GF-D8 (cell line): ENCODE measurements at places on chromosomes 6 and 20.

DNA sequence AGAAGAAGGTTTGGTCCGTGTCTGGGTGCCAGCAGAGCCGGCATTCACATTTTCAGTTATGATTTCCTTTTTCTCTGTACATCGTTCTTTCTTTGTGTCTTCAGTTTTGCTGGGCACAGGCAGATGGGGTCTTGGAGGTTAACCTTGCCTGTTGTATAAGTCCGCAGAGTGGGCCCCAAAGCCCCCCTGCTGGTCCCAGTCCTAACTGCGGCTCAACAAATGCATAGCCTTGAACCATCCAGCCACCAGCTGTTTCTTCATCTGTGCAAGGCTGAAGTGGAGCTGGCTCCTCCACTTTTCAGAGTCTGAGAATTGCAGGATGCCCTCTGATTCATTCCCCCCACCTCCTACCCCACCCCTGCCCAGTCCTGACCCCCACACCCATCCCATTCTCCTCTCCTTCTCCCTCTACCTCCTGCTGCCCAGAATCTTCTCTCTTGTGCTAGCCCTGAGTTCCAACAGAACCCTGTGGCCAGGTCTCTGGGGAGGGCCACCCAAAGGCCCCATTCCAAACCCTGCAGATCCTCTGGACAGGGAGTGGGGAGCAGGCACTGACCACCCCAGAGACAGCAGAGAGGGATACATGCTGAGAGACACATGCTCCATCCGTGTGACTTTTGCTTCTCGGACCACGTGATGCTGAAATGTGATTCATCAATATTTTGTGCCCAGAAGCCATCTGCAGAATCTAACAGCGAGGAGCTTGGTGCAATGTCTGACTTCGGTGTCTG, 386.5 kb upstream of the SULF2 start:
- no peak for DNase-seq

- DNase-seq: no peak
Observed at GRCh38 chr20:18750735-18751134, 62.8 kb upstream of the SCP2D1 start.

DNA sequence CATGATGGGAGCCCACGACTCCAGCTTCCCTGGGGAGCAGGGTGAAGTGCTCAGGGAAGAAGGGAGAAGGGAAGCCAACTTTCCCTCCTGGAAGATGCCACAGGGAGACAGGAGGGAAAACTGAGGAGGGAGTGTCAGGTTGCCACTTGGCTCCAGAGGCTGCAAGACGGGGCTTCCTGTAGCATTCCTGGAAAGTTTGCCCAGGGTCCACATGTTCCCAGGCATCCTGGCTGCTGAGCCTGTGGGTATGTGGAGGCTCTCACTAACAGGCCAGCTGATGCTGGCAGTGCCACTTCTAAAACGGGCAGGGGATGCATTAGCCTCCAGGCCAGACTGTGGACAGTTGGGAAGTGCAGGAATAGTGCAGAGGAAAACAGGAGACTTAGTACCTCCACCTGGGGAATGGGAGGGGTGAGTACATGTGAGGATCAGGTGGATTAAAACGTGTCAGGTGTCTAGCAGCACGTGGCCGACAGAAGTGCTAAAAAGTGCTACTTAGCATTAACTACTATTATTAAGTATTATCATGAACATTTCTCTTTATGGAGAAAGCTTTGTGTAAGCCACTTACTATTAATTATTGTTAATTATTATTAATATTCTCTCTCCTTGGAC, 33.2 kb downstream of the BANF2 start:
- no peak for DNase-seq

DNA sequence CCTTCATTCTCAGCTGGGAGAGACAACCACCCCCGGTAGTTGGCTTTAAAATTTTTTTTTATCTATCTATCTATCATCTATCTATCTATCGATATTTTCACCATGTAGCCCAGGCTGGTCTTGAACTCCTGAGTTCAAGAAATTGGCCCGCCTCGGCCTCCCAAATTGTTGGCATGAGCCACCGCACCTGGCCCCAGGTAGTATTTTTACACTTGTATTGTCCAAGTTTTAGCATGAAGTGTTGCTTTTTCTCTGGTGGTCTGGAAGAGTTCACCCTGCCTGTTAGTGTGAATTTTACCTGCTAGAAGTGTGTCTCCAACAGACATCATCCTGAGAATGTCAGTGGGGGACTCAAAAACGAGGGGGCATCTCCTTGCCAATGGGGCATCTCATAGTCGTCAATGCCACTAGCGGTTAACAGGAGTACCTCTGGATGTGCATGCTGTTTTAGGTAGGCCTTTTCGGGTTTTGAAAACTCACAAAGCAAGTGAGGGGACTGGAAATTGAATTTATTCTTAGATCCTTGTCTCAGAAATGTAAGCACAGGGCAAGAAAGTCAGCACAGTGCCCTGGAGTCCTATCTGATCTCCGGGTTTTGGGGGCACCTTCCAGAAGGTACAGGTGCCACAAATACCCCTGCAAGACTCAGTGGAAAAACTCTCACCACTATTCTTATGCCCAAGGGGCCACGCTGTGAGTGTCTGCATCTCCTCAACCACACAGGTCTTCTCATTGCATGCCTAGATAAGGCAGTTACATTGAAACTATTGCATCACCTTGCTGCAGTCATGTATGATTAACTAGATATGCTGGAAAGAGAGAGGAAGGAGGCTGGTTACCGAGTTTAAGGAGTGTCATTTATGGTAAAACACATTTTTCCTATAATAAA, 37.1 kb downstream of the TNFAIP3 start:
- peak; percentile 83 for DNase-seq

- no peak for DNase-seq
Observed at GRCh38 chr6:126380072-126380583, 40.2 kb downstream of the CENPW start.

DNA sequence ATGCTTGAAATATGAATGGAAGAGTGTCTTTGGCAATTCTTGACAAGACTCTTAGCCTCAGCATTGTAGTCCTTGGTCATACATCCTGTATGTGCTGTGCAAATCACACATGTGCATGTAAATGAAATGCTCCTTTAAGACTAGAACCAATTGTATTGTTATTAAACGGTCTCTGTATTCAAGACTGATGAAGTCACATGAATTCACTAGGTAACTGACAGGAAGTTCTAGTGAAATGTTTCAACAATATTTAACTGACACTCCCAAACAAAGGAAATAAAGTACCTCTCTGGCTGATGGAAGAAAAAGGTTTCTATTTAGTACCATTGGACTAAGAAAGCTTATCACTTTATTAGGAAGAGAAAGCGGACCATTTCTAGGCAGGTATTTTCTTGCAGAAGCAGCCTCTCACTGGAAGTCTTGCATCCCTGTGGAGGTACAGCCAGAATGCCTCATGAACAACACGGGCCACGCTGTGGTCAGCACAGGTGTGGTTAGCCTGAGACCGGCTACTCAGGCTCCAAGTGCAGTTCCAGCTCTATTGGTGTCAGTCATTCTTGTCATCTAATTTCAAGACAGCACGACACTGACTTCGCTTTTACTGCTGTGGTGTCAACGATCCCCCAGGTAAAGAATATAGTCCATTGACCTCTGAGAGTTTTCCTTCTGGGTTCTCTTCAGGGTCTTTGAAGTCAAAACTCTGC, 17.3 kb downstream of the PPP1R3G start:
- no peak for DNase-seq

DNA sequence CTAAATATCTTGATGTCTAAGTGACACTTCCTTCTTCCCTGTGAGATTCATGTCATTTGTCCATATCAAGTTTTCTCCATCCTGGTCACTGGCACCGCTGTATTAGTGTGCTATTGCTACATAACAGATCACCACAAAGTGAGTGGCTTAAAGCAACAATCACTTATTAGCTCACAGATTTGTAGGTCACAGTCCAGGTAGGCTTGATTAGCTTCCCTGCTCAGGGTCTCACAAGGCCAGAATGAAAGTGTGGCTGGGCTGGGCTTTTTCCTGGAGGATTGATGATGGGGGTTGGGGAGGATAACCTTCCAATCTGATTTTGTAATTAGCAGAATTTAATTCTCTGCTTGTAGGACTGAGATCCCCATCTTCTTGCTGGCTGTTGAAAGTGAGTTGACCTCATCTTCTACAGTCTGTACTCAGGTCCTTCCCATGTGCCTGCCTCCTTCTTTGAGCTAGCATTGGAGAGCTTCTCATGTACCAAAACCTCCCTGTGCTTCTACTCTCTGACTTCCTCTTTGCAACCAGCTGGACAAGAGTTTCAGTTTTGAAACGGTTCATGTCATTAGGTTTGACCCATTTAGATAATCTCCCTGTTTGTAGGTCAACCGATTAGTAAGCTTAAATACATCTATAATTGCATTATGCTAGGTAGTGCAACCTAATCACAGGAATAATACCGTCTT, 152.4 kb upstream of the MAN1A1 start:
- no peak for DNase-seq

GRCh38 chr20:41560970-41561369, 57.2 kb downstream of the CHD6 start:
- no peak for DNase-seq

DNA sequence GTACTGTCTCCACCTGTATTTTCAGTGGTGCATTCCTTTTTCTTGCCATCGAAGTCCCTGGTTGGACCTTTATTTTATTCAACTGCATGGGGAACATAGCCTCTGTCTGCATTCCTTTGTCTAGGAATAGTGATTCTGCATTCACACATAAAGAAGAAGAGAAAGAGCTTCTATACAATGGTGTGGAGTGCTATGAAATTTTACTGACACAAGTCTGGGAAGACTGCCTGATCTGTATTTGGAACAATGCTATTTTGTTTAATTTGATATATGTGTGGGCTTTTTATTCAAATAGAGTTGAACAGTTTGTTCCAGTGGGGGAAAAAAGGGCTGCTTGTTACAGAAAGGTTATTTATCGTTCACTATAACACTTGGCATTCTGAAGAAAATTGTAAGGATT, 375.7 kb upstream of the POU3F2 start:
- DNase-seq: no peak

DNA sequence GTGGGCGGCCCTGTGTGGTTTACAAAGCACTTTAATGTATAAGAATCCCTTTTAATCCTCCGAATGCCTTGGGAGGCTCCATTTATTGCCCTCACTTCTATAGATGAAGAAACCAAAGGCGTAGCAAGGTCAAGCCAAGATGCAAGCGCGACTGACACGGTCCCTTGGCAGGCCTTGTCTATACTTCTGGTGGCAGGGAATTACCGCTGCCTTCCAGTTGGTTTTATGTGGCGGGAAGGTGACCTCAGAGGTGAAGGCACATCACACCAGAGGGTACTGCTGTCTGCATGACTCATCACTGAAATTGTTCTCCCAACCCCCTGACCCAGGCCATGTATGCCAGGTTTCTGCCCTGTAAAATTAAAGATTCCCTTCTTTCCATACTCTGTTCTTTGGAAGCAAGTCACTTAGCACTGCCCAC, 36.1 kb upstream of the NAA20 start:
- DNase-seq: no peak

GRCh38 chr6:25366903-25367545, 87.8 kb downstream of the CARMIL1 start:
- DNase-seq: no peak

DNA sequence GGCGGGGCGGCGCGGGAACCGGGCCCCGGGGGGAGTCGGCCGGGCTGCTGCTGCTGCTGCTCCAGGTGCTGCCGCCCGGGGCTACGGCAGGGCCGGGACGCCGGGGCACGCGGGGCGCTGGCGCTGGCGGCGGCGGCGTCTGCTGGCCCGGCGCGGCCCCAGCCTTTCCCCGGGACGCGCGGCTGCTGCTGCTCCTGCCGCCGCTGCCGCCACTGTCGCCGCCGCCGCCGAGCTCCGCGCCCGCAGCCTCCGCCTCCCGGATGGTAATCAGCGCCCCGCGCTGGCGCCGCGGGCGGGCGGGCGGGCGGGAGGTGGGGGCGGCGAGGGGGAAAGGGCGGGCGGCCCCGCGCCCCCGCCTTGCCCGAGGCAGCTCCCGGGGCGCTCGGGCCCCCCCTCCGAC, 306 bp downstream of the EBF4 start:
- no peak for DNase-seq

DNA sequence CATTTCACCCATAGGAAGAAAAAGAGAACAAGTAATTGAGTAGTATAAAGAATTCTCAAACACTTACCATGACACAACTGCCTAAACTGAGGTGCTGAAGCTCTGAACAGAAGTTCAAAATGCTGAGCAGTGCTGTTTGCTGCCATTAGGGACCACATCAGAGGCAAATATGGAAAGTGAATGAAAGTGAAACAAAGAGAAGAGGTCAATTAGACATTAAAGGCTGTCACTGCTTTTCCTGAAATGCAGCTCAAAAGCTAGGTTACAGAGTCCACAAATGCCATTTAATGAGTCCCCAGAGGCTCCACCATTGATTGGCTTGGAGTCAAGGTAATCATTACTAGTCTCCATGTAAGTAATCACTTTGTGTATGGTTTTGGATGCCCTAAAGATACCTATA, 46.1 kb downstream of the POU3F2 start:
- no peak for DNase-seq

DNA sequence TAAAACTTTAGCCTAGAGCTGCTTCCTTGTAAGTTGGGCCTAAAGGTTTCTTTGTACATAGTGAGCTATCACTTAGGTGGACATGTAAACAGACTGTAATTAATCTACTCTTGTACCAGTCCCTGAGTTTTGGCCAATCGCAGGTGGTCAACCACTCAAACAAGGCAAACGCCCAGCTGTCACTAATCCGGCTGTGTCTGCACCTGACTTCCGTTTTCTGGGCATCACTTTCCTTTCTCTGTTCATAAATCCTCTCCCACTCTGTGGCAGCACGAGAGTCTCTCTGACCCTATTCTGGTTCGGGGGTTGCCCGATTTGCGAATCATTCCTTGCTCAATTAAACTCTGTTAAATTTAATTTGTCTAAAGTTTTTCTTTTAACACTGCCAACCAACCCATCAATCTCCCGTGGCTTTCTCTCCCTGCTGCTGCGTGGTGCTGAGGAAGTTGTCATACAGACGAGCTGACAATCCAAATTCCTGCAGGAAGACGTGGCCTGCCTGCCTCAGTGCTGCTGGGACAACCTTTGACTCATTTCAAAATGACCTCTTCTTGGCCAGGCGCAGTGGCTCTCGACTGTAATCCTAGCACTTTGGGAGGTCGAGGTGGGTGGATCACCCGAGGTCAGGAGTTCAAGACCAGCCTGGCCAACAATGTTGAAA, 206.3 kb downstream of the QKI start:
- no peak for DNase-seq

DNA sequence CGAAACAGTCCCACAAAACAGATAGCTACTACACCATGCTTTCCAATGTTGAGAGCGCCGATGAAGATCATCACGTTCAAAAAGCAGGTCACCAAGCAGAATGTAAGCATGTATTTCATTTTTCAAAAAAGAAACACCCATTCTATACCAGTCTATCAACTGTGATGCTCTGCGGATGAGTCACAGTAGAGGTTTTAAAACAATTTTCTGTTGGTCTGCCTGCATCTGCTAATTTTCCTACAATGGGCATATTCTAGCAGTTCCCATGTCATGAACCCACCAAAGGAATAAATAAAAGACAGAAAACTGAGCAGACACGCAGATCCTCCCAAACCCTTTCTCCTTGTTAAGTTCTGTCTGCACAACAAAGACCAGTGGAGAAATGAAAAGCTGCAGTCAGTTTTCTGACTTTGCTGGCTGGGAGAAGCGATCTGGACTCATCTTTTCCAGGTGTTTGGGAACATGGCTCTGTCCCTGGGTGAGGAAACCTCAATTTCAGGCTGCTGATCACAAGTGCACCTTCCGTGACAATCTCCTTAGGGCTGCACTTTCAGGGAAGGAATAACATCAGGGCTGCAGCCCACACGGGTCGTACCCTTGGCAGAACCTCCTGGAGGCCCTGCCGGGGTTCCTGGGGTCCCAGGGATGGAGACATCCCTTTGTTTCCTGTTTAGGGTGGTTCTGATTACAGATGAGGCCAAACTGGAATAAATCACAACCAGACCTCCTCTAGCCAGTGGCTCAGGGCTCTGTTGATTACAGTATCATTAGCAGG, 200.1 kb downstream of the BMP7 start:
- no peak for DNase-seq

- no peak for DNase-seq
Observed at GRCh38 chr6:16524380-16524707, 236.9 kb downstream of the ATXN1 start.
